Pulmonary artery endothelial cell (primary cell): ENCODE measurements at places on chromosomes 12 and 14. TPM values are rescaled to one million over a fixed set of nuclear protein-coding genes. Genes with fewer than 3 reads are reported as not detected.
A peak's percentile ranks its signal among the peaks of the same experiment; 100 is the strongest.

DNA sequence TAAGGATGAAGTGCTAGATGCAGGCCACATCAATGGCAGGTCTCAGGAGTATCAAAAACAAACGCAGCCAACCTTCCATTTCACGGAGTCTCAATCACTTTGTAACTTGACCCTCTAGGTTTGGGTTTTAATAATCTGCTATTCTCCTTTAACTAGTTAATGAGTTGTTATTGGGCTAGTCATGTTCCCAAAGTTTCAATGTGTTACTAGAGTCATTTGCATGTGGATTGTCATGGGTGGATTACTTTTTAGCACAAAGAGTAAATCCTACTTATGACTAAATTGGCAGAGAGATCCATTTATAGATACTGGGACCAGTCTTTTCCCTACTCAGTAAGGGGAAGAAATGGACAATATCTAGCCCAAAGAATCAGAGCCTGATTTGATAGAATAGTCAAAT lies 151.0 kb downstream of the BCAT1 start:
- no peak for DNase-seq

DNA sequence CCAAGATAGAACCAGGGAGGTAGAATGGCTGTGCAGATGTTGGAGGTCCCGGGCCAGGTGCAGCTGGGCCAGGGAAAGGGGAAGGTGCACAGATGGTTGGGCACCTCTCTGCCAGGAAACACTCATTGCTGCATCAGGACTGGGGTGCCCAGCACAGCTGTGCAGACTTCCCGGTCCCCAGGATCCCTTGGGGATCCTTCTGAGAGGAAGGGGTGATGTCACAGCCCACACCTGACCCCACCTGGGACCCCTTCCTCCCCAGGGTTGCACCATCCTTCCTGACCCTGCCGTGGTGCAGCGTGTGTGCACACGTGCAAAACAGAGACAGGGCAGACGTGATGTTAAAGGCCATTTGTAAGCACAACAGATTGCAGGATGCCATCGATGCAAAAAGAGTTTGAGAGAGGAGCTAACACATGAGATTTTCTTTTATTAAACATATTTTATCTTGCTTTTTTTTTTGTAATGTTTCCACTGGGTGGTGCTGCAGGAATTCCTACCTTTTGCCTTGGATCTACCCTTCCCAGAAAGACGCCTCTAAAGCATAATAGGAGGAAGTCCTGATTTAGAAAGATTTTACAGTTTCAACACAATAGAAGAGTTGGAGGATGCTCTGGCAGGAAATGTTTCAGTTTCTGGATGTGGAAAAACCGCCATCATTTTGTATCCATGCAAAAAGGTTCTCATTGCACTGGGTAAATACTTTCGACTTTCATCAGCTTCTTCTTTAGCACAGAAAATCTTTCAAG lies 14.8 kb downstream of the ELK3 start:
- DNase-seq = peak; percentile 66

DNA sequence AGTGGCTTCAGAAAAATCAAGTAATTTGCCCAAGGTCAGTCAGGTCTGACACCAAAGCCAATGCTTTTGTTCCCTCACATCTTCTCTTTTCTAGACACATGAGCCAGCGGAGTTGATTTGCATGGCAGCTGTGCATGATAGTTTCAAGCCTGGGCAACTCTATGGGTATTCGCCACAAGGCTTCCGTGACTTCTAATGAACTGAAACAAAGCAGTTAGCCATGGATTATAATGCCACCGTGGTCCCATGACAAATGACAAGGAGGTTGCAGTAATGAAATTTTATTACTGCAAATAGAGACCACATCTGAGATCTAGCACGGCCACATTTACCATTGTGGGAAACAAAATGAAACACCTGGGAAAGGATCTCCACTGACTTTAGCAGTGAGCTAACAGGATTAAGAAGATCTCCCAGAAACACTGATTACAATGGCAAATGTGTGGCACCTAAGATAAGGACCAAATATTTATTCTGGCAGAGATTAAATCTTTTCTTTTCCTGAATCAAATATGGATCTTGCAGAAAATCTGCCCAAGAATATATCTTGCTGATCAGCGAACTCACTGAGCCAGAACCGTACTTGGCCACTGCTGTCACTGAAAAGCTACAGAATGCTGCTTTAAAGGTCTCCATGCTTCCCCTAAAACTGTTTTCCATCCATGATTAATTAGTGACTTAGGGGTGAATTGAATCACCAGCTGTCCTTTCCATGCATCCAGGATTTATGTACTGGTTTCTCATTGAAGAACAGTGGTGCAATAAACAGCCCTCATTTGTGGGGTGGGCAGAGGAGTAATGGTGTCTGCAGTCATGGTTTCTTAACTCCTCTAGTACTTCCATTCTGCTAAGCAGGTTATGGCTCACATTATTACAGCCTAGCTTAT lies 551.0 kb downstream of the DIO2 start:
- DNase-seq = no peak

GRCh38 chr14:38078393-38078792 lies 129.3 kb upstream of the SSTR1 start:
- DNase-seq = no peak

DNA sequence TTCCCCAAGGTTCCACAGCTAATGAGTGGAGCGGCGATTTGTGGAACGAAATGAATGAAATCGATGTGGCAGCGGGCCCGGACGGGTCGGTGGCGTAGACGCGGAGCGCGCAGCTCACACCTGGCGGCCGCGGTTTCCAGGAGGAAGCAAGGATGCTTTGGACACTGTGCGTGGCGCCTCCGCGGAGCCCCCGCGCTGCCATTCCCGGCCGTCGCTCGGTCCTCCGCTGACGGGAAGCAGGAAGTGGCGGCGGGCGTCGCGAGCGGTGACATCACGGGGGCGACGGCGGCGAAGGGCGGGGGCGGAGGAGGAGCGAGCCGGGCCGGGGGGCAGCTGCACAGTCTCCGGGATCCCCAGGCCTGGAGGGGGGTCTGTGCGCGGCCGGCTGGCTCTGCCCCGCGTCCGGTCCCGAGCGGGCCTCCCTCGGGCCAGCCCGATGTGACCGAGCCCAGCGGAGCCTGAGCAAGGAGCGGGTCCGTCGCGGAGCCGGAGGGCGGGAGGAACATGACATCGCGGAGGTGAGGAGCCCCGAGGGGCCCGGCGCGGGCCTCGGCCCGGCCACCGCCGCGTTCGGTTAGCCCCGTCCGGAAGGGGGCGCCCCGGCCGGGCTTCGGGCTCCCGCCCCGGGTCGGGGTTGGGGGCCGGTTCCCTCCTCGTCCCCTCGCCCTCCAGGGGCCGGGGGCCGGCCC lies at the start of gene PTPN11:
TSS of gene PTPN11 (plus strand) at position 340 of the 689 bp plus-strand sequence. CDS start at position 505, 165 bp downstream.
- DNase-seq = peak; percentile 41

GRCh38 chr12:105946493-105946901 lies 192.3 kb downstream of the NUAK1 start:
- no peak for DNase-seq

GRCh38 chr12:5232291-5232690 lies 188.6 kb downstream of the KCNA5 start:
- DNase-seq = no peak

DNA sequence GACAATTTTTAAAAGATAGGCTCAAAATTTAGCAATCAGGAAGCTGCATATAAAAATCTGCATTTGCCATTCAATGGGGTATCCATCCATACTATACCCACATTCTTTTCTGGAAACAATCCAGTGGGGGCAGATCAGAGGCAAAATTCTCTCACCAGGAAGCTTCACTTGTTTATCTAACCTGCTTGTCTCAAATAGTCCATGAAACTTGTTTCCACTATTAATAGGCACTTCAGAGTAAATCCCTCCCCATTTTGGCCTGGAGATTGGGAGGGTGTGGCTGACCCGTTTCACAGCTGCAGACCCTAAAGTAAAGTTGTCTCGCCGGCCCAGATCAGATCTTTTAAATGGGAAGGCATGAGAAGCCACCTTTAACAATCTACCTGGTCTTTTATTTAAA lies 139.4 kb upstream of the CPNE8 start:
- no peak for DNase-seq

GRCh38 chr12:6563448-6564050 lies 4.5 kb downstream of the NOP2 start:
- no peak for DNase-seq

The KRT81 gene
- total RNA-seq = not detected in 2 replicates

The FGF23 gene
- total RNA-seq = not detected in 2 replicates

The P2RX2 gene
- not detected in 2 replicates for total RNA-seq

The LMNTD1 gene
- not detected in 2 replicates for total RNA-seq
